ENCODE measurements at places on chromosomes 1 and 21.
A peak's percentile ranks its signal among the peaks of the same experiment; 100 is the strongest.

DNA sequence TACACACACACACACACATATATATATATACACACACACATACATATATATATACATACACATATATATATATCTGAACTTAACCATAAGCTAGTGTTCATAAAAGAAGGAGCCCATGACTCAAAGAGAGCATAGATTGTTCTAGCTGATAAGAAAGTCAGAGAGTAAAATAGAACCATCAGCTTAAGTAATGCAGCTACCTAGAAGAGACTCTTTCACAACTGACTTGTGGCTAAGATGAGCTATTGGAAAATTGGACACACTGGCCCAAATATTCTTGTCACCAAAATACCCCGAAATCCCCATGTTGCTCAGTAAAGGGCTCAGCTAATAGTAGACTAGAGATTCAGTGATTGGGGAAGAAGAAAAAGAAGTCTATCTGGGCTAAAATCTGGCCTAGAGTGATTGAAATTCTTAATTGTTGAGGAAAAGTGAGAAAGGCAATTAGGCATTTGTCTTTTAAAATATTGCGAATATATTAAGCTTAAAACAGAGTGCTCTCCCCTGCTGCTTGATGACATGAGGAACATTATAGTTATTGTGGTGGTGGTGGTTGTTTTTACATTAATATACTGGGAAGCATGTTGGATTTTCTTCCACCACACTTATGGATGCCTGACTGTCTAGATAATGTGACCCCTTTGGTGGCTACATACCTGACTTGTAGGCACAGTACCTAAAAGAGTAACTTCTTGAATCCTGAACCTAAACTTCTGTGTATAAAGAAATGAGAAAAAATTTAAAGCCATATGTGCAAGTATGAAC, 6.3 kb downstream of the SLAMF1 start:
- DNase-seq = no peak

- no peak for DNase-seq
Measured at GRCh38 chr1:184052194-184052559, 647 bp downstream of the TSEN15 start.

DNA sequence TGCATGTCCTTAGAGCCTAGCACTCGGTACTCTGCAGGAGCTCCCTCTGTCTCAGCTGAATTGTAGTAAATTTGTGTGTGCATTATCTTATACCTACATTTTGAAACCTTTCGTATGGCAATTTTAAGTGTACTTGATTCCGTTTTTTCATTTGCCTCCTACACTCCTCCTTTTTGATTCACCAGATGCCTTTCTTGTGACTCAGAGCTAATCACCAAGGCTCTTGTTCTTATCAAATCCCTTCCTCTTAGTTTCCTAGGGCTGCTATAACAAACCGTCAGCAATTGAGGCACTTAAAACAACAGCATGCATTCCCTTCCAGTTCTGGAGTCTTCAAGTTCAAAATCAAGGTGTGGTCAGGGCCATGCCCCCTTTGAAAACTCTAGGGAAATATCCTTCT, 261.0 kb downstream of the ASTN1 start:
- no peak for DNase-seq

DNA sequence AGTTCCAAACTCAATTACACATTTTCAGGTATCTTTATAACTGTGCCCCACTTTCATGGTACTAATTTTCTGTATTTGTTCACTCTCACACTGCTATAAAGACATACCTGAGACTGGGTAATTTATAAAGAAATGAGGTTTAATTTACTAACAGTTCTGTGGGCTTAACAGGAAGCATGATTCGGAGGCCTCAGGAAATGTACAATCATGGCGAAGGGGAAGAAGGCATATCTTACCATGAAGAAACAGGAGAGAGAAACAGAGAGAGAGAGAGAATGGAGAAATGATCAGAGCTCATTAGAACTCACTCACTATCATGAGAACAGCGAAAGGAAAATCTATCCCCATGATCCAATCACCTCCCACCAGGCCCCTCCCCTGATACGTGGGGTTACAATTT, 874.1 kb upstream of the B3GALT2 start:
- no peak for DNase-seq

GRCh38 chr1:24705260-24706073, 39.8 kb upstream of the CLIC4 start:
- DNase-seq = peak; percentile 20

GRCh38 chr1:9281071-9281827, 11.4 kb upstream of the SPSB1 start:
- DNase-seq = no peak

- DNase-seq = no peak
Measured at GRCh38 chr1:152513081-152513480, 1.2 kb upstream of the CRCT1 start.

- no peak for DNase-seq
Measured at GRCh38 chr1:30730346-30731108, 7.1 kb upstream of the MATN1 start.

DNA sequence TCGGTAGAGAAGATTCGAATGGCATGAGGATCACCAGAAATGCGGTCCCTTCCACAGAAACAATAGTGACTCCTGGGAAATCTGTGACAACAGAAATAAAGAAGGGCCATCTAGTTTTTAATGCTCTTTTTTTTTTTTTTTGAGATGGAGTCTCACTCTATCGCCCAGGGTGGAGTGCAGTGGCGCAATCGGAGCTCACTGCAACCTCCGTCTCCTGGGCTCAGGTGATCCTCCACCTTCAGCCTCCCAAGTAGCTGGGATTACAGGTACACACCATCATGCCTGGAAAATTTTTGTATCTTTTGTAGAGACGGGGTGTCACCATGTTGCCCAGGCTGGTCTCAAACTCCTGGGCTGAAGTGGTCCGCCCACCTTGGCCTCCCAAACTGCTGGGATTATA, 43.9 kb downstream of the L1TD1 start:
- DNase-seq = no peak

GRCh38 chr1:205009670-205010069, 33.3 kb upstream of the CNTN2 start:
- DNase-seq = no peak

GRCh38 chr1:18091660-18092446, 15.7 kb upstream of the IGSF21 start:
- DNase-seq = no peak

DNA sequence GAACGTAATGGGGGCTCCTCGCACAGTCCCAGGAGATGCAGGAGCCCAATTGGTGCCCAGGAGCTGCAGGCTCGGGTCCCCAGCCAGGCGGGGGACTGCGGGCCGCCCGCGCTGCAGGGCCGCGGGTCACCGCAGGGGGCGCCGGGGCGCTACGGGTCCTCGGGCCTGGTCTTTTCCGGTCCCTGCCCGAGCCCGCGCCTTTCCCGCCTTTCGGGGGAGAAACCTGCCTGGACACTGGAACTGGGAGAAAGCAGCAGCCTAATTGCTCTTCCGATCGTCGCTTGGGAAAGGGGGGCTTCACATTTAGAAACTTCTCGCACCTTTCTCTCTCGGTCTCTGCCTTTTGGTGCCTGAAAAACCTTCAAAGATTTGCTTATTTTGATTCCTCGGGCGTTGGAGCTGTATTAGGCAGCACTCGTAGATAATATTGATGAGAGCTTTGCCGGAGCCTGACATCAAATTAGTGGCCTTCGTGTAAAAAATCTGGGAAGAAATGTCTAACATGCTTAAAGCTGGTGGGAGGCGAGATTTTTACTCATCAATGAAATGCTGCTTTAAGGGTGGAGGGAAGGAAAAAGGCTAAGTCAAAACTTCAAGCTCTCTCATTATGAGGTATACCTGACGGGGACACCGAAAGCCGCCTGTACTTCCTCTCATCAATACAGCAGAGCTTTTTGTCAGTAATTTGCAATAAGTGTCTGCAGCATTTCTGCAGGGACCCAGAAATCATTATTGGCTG, 12.6 kb upstream of the BARHL2 start:
- no peak for DNase-seq

DNA sequence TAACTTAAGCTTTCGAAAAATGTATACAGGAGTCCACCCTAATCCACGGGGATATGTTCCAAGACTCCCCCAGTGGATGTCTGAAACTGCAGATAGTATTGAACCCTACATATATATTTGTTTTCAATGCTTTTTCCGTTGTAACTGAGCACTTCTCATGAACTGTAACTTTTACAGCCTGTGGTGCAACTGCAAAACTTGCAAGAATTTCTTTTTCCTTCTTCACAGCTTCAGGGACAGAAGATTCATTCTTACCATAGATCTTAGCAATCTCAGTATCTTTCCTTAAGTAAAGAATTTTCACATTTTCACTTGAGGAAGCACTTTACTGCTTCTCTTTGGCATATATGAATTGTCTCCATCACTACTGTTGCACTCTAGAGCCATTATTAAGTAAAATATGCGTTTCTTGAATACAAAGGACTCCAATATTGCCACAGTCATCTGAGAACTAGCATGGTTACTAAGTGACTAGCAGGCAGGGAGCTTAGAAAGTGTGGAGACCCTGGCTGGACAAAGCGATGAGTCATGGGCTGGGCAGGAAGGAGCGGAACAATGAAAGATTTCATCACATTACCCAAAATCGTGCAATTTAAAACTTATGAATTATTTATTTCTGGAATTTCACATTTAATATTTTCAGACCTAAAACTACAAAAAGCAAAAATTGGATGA, 14.1 kb downstream of the DPYD start:
- no peak for DNase-seq

GRCh38 chr1:25053576-25054250, 123.6 kb upstream of the RUNX3 start:
- DNase-seq = no peak

DNA sequence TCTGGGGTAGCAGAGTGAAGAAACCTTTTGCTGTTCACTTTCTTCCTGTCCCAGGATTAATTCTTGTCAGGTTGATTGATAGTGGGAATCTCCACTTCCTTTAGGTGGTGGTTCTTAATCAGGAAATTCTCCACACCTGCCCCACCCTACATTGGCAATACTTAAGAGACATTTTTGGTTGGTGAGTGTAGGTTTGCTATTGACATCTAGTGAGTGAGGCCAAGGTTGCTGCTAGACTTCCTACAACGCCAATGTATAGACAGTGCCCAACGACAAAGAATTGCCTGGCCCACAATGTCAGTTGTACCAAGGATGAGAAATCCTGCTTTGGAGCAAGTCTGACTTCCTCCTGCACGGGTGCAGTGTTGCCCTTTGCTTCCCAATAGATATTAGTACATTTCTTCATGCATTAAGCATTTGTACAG, 38.5 kb downstream of the MAP3K7CL start:
- no peak for DNase-seq

DNA sequence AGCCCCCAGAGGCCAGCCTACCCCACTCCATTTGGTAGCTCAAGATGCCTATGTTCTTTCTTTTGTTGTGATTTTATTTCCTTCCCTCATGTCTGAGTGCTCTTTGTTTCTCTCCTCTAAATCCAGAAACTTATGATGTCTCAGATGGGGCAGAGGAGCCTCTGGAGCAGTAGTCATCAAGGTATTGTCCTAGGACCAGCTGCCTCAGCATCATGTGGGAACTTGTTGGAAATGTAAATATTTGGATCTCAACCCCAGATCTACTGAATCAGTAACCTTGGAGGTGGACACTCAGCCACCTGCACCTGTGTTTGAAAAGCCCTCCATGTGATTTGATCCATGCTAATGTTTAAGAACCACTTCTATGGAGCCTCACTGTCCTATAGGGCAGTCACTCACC, 593.1 kb upstream of the PLXNA2 start:
- no peak for DNase-seq

- no peak for DNase-seq
Measured at GRCh38 chr1:31809698-31810097, 6.1 kb downstream of the SPOCD1 start.

DNA sequence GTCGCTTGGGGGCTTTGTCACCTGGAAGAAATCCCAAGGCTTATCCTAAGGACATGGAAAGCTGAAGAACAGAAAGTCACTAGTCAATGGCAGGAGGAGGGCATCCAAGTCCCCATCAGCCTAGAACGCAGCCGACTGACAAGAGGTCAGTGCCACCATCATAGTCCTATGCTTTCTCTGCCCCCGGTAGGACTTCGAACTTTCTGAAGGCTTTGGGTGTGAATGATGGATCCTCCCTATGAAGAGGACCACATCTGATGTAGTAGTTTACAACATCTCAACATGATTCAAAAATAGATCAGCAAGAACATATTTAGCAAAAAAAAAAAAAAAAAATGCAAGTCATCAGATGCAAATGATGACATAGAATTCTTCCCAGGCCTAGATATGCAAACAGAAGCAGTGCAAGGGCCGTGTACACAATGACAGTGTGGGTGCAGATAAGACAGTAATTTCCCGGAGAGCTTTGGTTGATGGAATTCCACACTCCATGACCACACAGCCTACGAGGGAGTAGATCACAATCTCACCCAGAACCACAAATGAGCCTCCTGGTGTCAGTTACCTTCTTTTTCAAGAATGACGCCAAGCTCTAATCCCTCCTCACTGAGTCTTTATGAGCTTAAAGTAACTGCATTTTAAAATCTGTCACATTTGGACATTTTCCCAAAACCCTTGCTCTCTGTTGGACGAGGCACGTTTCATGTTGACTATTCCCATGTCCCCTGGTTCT, 88.2 kb downstream of the PSMG1 start:
- no peak for DNase-seq

GRCh38 chr1:176073524-176074157, 133.4 kb downstream of the COP1 start:
- no peak for DNase-seq

- no peak for DNase-seq
Measured at GRCh38 chr1:110235181-110235833, 25.2 kb downstream of the KCNC4 start.

- no peak for DNase-seq
Measured at GRCh38 chr1:94974241-94974640, 47.3 kb upstream of the CNN3 start.

DNA sequence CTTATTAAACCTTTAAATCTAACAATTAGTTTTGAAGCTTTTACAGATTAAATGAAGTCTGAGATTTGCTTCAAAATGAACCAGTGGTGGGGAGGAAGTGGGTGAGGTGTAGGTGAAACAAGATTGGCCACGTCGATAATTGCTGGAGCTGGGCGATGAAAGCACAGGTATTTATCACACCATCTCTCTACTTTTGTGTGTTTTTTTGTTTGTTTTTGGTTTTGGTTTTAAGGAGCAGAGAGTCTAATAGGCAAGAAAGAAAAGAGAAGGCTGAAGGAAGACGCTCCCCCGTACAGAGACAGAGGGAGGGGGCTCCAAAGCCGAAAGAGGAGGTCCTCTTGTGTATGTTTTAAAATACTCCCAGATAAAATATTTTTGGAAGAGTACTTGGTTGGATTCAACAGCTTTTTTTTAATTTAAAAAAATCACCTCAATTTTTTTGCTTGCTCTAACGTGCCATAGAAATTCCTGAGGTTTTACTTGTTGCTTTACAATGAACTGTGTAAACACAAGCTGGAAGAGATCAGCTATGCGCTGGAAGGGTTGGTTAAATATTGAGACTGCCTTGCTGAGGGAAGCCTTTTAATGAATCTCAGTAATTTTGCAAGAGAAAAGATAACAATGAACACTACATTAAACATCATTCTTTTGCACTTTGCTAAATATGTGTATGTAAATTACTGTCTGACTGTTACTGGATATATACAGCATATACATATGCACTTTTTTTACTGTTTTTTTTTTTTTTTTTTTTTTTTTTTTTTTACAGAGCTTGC, 6.7 kb upstream of the LGALS8 start:
- peak; percentile 24 for DNase-seq

Data from activated naive CD4-positive, alpha-beta T cell treated with Interleukin-2 at 50 U/mL for 16 hours (primary cell).